ENCODE measurements at places on chromosomes 16 and 17.

DNA sequence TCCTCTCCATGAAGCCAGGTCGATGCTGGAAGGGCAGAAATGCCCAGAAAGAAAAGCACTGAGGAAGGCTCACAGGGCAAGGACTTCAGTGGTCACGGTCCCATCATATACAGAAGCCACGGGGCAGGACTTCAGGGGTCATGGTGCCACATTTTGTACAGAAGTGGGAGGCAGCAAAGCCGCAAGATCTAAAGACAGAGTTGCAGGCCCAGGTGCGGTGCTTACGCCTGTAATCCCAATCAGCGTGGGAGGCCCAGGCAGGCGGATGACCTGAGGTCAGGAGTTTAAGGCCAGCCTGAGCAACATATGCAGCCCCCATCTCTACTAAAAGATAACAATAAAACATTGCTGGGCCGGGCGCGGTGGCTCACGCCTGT is 96.0 kb downstream of the NXN start:
- DNase-seq: no peak

DNA sequence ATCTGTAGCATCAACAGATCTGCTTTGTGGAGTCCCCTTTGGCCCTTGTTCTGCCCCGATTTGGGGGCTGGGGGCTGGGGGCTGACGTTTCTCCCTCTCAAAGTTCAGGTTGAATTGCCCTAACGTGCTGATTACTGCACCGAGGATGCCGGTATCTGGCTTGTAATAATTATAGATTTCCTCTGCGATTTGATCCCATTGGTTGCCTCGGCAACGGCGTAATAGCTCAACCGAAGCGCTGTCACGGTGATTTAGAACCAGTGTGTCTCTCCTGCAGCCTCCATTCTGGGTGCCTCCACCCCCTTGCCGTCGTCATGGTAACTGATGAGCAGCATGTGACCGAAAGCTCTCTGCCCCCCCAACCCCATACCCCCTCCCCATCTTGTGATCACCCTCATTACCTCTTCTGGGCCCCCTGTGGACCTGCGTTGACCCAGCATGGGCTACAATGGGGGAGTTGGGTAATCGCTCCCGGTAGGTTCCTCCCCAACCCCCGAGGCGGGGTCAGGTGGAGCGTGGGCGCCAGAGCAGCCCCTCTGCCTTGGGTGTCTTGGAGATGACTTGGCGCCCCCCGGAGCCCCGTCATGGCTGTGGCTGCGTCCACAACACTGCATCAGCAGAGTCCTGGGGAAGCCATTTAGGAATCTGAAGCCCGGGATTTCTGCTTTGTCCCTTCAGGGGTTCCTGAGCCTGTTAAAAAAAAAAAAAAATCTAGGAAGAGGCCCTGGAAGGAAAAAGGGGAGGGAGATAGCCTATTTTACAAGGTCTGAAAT is 38.4 kb downstream of the ABAT start:
- DNase-seq: no peak

DNA sequence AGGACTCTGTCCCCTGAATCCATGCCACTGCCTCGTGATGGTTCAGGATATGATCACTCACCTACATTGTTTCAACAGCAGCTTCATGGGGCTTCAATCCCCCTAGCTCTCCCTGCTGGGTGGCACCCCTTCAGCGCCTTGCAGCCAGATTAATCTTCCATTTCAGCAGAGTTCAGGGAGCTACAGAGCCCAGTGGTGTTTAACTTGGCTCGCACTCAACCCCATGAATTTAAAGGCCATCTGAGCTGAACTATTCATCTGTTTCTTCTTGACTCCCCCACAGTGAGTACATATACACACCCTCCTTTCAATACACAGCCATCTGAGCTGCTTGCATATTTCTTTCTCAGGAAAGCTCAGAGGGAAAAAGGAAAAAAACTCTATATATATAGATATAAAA is 202.8 kb upstream of the C16orf82 start:
- DNase-seq: no peak

- peak; percentile 43 for DNase-seq
These were observed 794 bp upstream of the CPNE7 start for GRCh38 chr16:89574681-89575246.

- DNase-seq: no peak
These were observed 21.4 kb downstream of the WSB1 start for GRCh38 chr17:27315322-27315721.

- DNase-seq: no peak
These were observed 66.2 kb downstream of the IRF8 start for GRCh38 chr16:85965125-85965524.

GRCh38 chr17:647324-648197 is 67.1 kb downstream of the VPS53 start:
- no peak for DNase-seq

- DNase-seq: no peak
These were observed 2.5 kb upstream of the GJD3 start for GRCh38 chr17:40366861-40367518.
